NCI-H774 (cell line): ENCODE measurements at places on chromosomes 3 and 15.

- DNase-seq, result no peak
Observed at GRCh38 chr3:49471856-49472495, 1.9 kb downstream of the DAG1 start.

- no peak for DNase-seq
Observed at GRCh38 chr15:45099549-45100165, 14.3 kb downstream of the DUOX2 start.

- DNase-seq, result no peak
Observed at GRCh38 chr3:35690271-35690670, 50.9 kb downstream of the ARPP21 start.

GRCh38 chr15:31091481-31091880 is 10.0 kb downstream of the TRPM1 start:
- no peak for DNase-seq

DNA sequence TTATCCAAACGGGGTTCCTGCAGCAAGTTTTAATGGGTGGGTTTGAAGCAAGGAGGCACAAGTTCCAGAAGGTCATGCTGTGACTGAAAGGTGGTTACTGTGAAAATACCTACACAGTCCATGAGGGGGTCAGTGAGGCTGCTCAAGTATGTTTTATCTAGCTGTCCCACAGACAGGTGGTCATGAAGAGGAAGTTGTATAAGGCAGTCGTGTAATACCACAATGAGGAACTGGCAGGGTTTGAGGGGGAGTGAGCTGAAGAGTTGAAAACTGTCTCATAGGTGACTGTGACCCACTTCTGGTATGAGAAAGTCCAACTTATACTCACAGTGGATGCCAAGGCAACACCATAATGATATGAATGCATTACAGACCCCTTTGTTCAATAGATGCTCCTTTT is 856.8 kb downstream of the OTOL1 start:
- DNase-seq, result no peak

- DNase-seq, result no peak
Observed at GRCh38 chr15:64854041-64854440, 12.3 kb downstream of the PLEKHO2 start.
